ENCODE measurements at places on chromosomes 6 and 20.

DNA sequence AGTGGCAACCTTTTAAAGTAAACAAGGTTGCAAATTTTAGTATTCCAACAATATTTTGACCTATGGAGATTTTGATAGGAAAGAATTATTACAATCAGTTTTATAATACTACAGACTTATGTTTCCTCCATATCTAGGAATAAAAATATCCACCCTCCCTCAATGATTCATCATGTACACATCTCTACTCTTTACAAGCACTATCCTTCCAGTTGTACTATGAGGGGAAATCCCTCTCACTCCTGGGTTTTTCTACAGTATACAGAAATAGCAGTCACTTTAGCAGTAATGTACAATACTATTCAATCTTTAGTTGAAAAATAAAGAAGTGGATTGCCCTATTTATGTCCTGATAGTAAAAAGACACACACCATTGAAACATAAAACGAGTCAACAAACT lies 46.3 kb upstream of the SCML4 start:
- DNase-seq, result no peak

- no peak for DNase-seq
These were observed 46.3 kb downstream of the BTBD9 start for GRCh38 chr6:38593409-38593808.

DNA sequence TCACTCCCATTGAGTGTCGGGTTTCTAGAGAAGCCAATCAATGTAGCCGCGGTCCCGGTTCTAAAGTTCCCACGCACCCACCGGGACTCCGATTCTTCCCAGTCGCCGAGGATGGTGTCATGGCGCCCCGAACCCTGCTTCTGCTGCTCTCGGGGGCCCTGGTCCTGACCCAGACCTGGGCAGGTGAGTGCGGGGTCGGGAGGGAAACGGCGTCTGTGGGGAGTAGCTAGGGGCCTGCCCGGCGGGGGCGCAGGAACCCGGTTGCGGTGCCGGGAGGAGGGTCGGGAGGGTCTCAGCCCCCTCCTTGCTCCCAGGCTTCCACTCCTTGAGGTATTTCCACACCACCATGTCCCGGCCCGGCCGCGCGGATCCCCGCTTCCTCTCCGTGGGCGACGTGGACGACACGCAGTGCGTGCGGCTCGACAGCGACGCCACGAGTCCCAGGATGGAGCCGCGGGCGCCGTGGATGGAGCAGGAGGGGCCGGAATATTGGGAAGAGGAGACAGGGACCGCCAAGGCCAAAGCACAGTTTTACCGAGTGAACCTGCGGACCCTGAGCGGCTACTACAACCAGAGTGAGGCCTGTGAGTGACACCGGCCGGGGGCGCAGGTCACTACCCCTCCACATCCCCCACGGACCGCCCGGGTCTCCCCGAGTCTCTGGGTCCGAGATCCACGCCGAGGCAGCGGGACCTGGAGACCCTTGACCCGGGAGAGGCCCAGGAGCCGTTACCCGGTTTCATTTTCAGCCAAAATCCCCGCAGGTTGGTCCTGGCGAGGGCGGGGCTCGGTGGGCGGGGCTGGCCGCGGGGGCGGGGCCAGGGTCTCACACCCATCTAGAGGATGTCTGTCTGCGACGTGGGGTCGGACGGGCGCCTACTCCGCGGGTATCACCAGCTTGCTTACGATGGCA lies 35.2 kb upstream of the HLA-G start:
- peak; percentile 14 for DNase-seq

DNA sequence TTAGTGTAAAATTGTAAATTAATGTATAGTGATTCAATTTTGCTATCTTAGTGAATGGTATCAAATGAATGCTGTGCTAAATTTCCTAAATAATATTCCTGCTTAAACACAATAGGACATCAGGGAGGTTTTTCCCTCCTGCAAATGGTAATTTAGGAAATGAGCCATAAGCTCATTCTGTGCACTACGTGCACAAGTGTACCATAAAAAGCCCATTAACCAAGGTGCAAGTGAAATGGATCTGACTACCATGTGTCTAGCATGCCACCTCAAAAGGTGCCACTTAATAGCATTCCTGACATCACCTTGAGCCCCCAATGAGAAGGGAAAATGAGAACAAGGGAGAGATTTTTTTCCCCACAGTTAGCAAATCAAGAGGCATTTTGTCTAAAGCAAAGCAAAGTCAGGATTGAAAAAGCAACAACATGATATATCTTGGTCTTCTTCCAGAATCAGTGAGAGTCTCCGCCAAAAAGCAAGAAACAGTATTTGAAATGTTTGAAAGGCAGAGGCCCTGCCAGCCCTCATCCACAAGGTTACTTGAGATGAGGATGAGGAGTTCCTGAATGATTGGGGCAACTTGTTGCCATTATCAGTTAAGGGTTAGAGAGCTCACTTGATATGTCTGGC lies 334.2 kb upstream of the RSPO3 start:
- no peak for DNase-seq

DNA sequence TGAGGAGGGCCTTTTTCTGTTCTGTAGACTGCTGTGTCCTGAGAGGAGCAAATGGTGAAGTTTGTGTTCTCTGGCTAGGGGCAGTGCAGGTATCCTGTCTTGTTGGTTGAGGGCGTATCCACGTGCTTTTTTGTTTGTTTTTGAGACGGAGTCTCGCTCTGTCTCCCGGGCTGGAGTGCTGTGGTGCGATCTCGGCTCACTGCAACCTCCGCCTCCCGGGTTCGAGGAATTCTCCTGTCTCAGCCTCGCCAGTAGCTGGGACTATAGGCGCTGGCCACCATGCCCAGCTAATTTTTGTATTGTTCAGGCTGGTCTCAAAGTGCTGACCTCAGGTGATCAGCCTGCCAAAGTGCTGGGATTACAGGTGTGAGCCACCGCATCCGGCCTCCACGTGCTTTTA lies 10.8 kb upstream of the PXDC1 start:
- no peak for DNase-seq

DNA sequence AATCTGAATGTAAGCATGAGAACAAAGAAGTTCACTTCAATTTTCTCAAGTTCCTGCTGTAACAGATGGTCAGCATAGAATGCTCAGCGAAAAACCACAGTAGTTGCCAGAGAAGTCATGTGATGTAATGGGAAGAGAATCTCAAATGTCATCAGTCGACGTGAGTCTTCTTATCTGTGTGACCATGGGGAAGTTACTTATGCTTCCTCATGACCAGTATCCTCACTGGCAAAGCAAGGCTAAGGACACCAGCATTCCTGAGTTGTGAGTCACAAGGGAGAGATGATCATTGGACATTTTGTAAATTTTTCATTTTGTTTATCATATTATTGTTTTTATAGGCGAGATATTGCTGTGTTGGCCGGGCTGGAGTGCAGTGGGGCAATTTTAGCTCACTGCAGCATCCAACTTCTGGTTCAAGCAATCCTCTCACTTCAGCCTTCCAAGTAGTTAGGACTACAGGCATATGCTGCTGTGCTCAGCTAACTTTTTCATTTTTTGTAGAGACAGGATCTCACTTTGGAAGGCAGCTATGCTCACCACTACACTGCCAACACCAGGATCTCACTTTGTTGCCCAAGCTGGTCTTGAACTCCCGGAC lies 21.9 kb downstream of the SGK1 start:
- DNase-seq, result no peak

- DNase-seq, result no peak
These were observed 184.1 kb downstream of the MTFR2 start for GRCh38 chr6:136066005-136066404.

GRCh38 chr20:42125426-42125825 lies 507.2 kb upstream of the CHD6 start:
- no peak for DNase-seq

DNA sequence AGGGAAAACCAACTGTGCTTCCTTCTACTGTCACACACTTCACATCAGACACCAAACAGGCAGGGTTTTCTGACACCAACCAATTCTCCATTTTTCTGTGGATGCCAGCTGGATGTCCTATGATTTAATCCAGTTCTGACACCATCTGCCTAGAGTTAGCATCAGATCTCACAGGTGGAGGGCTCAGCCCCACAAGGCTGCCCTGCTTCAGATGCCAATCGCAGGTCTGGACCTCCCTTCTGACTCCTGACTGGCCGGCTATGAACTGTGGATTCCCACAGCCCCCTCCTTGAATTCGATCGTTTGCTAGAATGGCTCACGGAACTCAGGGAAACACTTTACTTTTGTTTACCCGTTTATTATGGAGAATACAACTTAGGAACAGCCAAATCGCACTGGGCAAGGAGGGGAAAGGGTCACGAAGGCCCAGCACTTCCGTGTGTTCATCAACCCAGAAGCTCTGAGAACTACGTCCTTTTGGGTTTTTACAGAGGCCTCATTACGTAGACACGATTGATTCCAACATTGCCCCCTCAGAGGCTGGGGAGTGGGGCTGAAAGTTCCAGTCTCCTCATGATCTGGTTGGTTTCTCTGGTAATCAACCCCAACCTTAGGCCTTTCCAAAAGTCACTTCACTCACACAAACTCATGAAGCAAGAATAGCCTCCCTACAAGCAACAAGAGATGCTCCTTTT lies 25.4 kb upstream of the MAS1 start:
- DNase-seq, result no peak

GRCh38 chr20:4875578-4876067 lies 125.7 kb downstream of the SLC23A2 start:
- DNase-seq, result no peak

DNA sequence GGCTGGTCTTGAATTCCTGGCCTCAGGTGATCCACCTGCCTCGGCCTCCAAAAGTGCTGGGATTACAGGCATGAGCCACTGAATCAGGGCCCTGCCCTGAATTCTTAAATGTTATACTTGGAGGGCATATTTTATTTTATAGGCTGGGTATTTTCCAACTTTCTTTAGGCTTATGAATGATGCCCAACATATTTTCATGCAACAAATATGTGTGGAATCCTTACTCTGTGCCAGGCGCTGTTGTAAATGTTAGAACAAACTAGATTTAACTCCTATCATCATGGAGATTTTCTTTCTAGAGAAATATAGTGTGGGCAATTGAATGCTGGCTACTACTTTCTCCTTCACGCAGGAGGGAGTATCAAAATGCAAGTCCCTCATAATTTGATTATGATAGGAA lies 71.2 kb downstream of the SAMD5 start:
- DNase-seq, result no peak

- DNase-seq, result no peak
These were observed 63.8 kb upstream of the EIF2S2 start for GRCh38 chr20:34175879-34176278.

- DNase-seq, result no peak
These were observed 139.0 kb downstream of the IMPG1 start for GRCh38 chr6:75933387-75933975.

- DNase-seq, result no peak
These were observed 82.6 kb downstream of the EPB41L2 start for GRCh38 chr6:130980310-130981032.

DNA sequence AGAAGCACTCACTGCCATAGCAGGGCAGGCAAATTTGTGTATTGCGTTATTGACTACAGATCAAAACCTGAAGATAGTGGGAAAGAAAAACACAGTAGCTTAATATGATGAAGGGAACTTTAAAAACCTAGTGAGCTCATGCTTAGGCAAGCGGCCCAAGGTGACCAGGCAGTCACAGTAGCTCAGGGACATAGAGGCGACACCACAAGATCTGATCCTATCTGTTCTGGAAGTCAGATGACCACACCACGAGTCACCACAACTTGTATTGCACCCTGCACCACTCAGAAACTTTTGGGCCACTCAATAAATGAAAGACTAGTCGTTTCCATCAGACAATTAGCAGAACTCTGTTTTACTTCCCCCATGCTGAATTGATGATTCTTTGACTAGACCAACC lies 4.9 kb downstream of the CLIC5 start:
- DNase-seq, result no peak

DNA sequence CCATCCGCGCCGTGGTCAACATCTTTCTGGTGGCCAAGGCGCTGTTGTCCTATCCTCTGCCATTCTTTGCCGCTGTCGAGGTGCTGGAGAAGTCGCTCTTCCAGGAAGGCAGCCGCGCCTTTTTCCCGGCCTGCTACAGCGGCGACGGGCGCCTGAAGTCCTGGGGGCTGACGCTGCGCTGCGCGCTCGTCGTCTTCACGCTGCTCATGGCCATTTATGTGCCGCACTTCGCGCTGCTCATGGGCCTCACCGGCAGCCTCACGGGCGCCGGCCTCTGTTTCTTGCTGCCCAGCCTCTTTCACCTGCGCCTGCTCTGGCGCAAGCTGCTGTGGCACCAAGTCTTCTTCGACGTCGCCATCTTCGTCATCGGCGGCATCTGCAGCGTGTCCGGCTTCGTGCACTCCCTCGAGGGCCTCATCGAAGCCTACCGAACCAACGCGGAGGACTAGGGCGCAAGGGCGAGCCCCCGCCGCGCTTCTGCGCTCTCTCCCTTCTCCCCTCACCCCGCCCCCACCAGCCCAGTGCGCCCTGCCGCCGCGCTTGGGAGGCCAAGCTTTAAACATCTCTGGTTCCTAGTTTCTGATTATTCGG lies 4.0 kb downstream of the SLC32A1 start:
- DNase-seq, result no peak

GRCh38 chr6:138692058-138692977 lies 81.3 kb upstream of the CCDC28A start:
- DNase-seq, result peak; percentile 77

- no peak for DNase-seq
These were observed 63.1 kb downstream of the CDS2 start for GRCh38 chr20:5189917-5190316.

- no peak for DNase-seq
These were observed 45.2 kb upstream of the RSPO3 start for GRCh38 chr6:127073222-127073621.

- no peak for DNase-seq
These were observed 13.8 kb downstream of the TBPL1 start for GRCh38 chr6:133966654-133967329.
